NCI-H774 (cell line): ENCODE measurements at places on chromosomes 4 and X.

DNA sequence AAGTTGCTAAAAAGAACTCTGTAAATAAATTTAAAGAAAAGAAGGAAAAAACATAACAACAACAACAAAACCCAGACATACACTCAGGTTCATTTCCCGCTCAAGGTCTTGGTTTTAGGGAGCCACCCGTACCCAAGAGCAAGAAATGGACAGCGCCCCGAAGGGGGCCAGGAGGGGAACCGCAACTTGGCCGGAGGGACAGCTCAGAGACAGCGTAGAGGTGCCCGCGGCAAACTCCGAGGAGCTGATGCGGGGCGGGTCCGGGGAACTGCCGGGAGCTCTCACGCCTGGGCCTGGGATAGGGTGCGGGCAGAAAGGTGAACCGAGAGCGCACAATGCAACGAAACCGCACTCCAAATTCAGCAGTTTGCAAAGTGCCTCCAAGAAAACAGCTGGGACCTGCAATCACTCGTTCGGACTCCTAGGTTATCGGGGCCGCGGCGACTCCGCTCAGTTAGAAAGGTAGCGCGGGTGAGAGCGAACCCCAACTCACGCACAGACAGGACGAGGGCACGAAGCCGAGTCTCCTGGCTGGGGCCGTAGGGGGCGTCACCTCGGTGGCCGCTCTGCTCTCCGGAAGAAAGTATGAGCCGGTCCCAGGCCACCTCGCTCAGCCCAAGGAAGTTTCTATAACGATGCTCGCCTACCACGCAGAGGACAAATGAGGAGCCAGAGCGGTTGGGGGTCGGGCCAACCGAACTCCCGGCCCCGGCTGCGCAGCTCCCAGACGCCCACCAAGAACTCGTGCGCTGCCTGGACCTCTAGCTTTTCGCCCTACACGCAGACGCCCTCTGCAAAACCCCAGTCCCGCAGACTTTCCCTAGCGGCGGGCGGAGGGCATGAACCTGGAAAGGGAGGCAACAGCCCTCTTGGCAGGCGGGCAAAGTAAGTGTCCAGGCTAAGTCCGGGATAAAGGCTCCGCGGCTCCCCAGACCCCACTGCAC is 1.4 kb downstream of the NDNF start:
- DNase-seq: no peak

GRCh38 chr4:138804711-138805110 is 210.9 kb upstream of the NOCT start:
- no peak for DNase-seq

DNA sequence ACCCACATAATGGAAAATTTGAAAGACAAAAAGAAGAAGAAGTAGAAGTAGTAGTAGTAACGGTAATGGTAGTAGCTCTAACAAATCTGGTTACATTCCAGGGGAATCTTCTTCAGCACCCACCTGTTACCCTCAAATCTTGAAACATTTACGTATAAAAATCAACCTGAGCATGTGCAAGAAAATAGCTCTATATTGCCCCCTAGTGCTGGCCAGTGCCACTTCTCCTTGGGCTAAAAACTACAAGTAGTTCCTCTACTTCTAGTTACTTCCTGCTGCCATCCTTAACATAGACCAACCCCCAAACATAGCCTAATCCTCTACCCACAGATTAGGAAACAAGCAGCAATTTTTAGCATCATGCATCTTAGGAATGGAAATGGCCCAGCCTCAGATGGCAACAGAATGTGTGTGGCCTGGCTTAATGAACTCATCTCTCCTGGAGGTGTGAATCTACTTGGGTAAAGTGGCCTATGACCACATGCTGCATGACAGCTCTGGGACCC is 3.1 kb downstream of the PDGFC start:
- DNase-seq: no peak

DNA sequence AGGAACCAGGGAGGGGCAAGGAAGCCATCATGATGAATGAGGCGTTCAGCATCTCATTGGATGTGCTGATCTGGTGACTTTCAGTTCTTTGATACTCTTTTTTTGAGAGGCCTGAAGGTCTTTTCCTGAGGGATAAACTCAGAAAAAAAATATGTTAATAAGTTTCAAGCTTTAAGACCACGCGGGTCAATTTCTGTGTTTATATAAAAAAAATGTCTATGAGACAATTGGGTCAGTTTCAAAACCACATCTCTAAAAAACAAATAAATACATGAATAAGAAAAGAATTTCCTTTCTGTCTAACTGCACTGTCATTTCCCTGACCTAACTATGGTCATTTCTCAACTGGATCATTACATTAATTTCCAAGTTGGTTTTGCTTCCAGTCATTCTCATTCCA is 62.6 kb downstream of the TRIML1 start:
- DNase-seq: no peak

DNA sequence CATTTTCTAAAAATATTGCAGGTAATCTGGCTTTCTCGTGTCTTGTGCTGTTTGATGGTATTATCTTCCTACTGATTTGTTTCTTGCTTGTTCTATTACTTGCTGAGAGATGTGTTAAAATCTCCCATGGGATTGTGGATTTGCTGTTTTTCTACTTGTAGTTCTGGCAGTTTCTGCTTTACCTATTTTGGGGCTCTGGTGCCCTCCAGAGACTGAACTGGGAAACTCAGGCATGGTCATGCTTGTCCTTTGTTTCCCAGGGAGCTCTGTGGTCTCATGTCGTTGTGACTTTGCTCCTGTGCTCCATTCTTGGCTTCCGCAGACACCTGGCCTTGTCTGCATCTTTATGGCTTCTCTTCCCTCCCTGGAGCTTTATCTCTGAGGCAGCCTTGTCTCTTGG is 39.5 kb downstream of the NSD2 start:
- DNase-seq: no peak

- no peak for DNase-seq
Observed at GRCh38 chr4:84394386-84394785, 104.7 kb downstream of the NKX6-1 start.

GRCh38 chr4:34878961-34879360 is 1365.4 kb downstream of the ARAP2 start:
- DNase-seq: no peak

DNA sequence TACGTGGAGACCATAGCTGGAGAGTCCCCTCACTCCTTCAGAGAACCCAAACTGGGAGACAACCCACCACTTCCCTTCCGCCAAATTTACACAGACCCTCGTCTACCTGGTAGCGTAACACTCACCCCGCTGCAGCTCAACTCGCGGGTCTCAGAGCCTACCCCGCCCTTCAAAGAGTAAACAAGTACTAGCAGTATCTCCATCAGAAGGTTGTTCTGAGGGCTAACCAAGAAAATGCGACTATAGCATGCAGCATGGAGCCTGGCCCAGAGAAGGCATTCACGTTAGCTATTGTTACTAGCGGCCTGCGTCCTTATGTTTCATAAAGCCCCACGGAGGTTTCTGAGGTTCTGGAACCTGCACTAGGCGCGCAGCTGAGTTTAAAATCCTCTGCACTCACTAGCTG is 531 bp upstream of the MANBA start:
- no peak for DNase-seq

DNA sequence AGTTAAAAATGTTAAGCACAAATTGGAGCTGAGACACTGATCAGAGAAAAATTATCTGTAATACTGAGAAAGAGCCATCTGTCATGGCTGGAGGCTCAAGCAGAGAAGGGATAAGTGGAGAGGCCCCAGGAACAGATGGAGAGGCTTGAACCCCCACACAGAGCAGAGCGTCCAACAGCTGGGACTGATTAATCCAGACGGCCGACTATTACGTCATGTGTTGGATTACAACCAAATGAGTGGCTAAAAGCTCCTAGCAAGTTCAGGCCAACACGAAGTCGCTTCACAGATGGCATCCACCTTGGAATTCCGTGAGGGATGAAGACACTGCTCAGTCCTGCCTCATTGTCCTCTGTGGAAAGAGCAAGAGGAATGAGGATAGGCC is 57.7 kb upstream of the ATXN3L start:
- DNase-seq: no peak

- no peak for DNase-seq
Observed at GRCh38 chr4:3355266-3355748, 62.5 kb downstream of the RGS12 start.

GRCh38 chr4:41122309-41122708 is 92.0 kb downstream of the APBB2 start:
- DNase-seq: no peak

- no peak for DNase-seq
Observed at GRCh38 chrX:130321550-130321949, 18.2 kb upstream of the SLC25A14 start.

- DNase-seq: no peak
Observed at GRCh38 chrX:47179928-47180255, 13.7 kb upstream of the UBA1 start.
